GM12864 (cell line): ENCODE measurements at places on chromosomes 3 and 15.

- DNase-seq, result no peak
Observed at GRCh38 chr3:130758624-130759369, 12.2 kb upstream of the PIK3R4 start.

GRCh38 chr3:20669675-20670074, 483.7 kb upstream of the SGO1 start:
- no peak for DNase-seq

GRCh38 chr3:28334552-28334951, 14.0 kb upstream of the ZCWPW2 start:
- no peak for DNase-seq

- DNase-seq, result peak; percentile 61
Observed at GRCh38 chr15:52179278-52180195, 11.7 kb downstream of the GNB5 start.

DNA sequence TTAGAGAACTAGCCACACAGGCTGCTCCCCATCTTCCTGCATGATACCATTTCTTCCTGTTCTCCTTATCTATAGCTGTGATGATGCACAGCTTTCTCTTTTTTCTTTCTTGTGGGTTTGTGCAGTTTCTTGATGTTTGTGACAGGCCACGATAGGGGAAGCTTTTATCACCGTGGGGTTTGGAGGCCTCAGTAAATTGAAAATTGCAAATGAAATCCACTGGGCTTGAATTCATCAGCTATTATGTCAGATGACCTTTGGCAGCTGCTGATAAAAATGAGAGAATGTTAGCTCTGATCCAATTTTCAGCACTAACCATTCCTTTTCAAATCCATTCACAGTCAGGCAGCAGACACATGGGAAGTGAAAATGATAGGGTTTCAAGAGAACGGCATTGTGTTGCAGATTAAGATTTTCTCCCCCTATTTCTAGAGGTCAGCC, 176.9 kb upstream of the SOX2 start:
- DNase-seq, result no peak

GRCh38 chr3:61173676-61174075, 77.6 kb downstream of the FHIT start:
- DNase-seq, result no peak

GRCh38 chr3:149369991-149370866, 7.2 kb downstream of the TM4SF1 start:
- no peak for DNase-seq

GRCh38 chr3:159875116-159875515, 113.5 kb upstream of the IL12A start:
- DNase-seq, result no peak

- DNase-seq, result no peak
Observed at GRCh38 chr3:183252973-183253527, at the start of gene B3GNT5. TSS of gene B3GNT5 (plus strand) at chr3:183253253. CDS start at chr3:183269799, 16,546 bp downstream.

- DNase-seq, result no peak
Observed at GRCh38 chr15:32718821-32719716, 1.3 kb downstream of the GREM1 start.

- no peak for DNase-seq
Observed at GRCh38 chr3:36172699-36173098, 207.6 kb upstream of the STAC start.

GRCh38 chr3:42412526-42413155, 2.2 kb upstream of the LYZL4 start:
- no peak for DNase-seq

DNA sequence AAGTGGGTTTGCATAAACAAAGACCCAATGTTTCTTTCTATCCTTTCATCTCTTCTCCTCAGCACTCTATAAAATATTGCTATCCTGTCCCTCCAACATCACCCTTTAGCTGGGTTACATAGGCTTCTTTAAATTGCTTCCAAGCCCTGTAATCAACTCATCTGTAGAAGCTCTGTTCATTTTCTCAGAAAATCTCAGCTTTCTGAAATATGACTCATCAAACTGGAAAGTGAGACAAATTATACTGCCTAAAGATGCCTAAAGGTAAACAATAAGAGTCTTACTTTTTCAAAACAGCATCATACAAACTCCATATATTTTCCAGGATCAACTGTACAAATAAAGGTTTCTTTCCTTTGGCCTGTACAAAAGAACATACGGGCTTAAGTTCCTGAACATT, 33.8 kb downstream of the EFL1 start:
- no peak for DNase-seq

GRCh38 chr15:36964626-36965025, 135.7 kb downstream of the MEIS2 start:
- DNase-seq, result no peak

GRCh38 chr3:115660646-115661337, 37.5 kb downstream of the GAP43 start:
- no peak for DNase-seq

- no peak for DNase-seq
Observed at GRCh38 chr3:150268426-150269391, 139.4 kb upstream of the TSC22D2 start.

- DNase-seq, result no peak
Observed at GRCh38 chr3:100875239-100875638, 118.0 kb downstream of the ABI3BP start.

DNA sequence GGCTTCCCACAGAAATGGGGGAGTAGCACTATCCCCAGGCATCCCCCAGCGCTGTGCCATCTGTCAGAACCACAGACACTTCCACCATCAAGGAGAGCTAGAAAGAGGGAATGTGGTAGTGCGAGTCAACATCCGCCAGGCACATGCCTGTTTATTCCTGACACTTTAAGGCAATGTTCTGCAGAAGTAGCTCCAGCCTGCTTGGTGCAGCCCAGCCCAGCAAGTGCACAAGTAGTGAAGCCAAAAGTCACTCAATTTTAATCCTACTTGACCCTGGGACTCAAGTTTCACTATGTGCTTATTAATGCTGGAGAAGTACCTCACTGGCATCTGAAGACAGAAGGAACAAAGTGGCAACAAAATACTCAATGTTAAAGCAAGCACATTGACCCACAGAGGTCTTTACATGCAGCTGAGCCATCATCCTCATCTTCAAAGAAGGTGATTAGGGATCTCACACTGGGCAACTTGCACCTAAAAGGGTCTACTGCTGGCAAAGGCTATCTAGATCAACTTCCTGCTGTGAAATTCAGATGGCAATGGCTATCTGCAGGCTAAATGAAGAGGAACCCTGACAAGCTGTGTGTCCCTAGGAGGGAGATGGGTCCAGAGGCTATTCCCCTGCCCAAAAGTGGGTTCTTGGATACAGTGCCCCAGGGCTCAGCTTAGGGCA, 61.4 kb upstream of the CLDN18 start:
- no peak for DNase-seq

DNA sequence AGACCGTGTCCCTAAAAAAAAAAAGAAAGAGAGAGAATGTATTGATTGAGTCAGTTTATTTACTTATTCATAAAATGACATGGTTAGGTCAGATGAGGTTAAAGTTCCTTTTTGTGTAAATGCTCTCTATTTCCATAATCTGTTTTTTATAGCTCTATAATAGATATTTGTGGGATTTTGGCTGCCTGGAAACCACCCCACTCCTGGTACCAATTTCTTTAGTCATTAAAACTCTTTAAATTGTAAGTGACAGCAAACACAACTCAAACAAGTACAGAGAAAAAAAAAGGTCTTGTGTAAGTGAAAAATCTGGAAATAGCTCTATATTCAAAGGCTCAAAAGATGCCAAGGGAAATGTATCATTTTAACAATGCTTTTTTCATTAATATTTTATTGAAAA, 11.0 kb upstream of the PPP4R2 start:
- DNase-seq, result no peak

- DNase-seq, result no peak
Observed at GRCh38 chr3:71930056-71930991, 145.4 kb upstream of the PROK2 start.

GRCh38 chr3:13549623-13550422, 898 bp downstream of the FBLN2 start:
- no peak for DNase-seq

DNA sequence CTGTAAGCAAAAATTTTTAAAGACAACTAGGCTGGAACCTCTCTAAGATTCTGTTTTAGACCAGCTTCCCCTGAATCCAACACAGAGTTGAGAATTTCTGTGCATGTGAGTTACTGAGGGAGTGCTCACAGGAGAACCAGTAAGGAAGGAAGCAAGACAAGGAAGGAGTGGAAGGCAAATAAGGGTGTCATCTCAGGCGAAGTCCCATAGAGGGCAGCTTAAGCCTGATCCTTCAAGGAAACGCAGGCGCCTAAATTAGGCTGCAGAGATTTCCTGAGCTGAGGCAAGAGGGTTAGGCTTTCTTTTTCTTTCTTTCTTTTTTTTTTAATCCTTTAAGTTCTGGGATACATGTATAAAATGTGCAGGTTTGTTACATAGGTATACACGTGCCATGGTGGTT, 36.2 kb upstream of the COL6A6 start:
- no peak for DNase-seq

GRCh38 chr15:49815526-49815925, 194.7 kb downstream of the DTWD1 start:
- DNase-seq, result no peak

GRCh38 chr15:65421360-65422215, 1.2 kb downstream of the IGDCC4 start:
- DNase-seq, result peak; percentile 15

DNA sequence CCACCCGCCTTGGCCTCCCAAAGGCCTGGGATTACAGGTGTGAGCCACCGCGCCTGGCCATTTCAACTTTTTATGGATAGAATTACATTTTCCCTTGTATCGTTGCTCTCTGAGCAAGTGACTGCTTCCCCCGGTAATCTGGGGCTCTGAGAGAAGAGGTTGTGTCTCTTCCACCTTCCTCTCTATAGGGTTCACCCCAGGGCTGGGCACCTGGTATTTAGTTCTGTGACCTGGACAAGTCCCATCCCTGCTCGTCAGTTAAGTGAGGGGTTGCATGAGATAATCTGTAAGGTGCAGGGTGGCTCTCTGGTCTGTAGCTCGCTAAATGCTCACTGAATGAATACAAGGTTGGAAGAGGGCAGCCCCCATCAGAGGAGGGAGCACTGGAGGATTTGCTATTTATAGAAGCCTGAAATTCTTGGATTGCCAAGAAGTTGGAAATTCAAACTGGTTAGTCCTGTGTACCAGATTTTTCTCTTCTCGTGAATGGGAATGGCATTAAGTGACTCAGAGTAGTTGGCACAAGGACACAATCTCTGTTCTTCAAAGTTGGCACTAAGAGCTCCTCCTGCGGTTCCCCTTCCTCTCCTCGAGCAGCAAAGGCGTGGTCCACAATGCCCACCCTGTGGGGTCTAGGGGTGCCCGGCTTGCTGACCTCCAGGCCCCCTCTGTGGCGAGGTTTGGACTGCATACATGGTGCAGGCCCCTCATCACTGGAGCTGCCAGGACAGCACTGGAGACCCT, 68.1 kb upstream of the DLG1 start:
- DNase-seq, result no peak

- no peak for DNase-seq
Observed at GRCh38 chr3:81497572-81498251, 263.7 kb downstream of the GBE1 start.

GRCh38 chr3:55968331-55968730, 481.2 kb upstream of the WNT5A start:
- DNase-seq, result no peak

DNA sequence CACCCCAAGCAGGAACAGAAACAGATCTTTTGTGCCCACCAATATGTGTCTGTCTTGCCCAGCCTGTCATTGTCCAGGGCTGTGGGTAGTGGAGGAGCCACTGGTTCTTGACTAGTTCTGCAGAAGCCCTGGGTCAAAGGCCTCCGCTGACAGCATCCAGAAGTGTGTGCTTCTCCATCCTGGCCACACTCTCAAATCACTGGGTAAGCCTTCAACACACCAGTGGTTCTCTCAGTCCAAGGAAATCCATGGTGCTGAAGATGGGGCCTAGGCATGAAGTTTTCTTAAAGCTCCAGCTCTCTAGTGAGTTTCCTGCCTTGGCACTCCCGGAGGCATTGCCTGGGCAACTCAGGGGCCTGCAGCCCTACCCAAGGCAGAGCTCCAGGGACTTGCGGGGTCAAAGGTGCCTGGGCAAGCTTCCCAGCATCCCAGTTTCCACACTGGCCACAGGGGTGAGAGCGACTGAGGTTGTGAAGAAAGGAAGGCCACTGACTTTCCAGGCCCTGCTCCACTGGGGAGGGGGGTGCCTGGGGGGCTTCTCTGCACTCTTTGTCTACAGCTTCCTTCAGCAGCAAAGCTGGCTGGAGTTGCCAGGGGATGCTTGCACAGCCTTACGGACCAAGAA, 37.9 kb upstream of the RPL32 start:
- no peak for DNase-seq

- no peak for DNase-seq
Observed at GRCh38 chr15:85036716-85037115, 55.1 kb downstream of the PDE8A start.

- DNase-seq, result no peak
Observed at GRCh38 chr3:168362661-168363247, 267.0 kb upstream of the GOLIM4 start.

GRCh38 chr3:134338516-134339261, 35.6 kb downstream of the AMOTL2 start:
- no peak for DNase-seq

GRCh38 chr15:40037721-40038120, 1.3 kb downstream of the SRP14 start:
- DNase-seq, result no peak

DNA sequence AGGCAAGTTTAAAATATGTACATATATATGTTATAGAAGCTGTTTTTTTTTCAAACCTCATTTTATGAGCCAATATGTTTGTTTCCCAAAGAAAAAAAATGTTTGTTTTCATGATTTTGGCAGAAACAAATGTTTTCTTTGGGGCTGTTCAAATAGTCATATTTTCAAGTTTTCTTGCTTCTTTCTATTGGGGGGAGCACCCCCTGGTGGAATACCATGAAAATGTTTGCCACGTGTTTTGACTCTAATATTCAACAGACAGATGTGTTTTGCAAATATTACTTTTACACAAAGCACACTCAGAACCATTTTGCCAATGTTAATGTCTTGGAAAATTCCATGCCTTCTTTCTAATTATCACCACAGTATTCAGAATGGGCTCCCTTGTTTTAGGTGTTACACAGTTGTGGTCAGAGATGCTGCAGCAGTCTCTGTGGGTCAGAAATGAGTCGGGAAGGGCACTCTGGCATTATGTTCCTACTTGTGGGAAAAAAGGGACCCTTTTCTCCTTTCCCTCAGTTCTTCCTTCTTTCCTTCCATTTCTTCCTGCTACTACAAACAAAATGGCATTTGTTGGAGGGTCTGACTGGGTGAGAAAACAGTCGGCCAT, 817.0 kb downstream of the TUSC7 start:
- no peak for DNase-seq

GRCh38 chr3:61571516-61572336, 10.4 kb downstream of the PTPRG start:
- DNase-seq, result no peak

DNA sequence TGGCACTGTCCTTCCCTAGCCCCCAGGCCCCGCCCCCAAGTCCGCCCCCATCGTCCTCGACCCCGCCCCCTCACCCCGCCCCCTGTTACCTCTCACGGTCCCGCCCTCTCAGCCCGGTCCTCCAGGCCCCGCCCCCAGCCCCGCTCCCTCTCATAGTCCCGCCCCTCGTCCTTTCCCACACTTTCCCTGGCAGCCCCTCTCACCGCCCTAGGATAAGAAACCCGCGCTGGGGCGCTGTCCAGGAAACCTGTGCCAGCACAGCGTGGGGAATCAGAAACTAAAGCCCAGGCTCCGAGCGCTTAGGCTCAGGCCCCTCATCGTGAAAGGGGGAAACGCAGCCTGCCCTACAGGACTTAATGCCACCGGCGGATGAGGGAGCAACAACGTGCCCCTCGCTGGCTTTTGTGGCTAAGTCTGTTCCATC, 20.9 kb downstream of the TRPM1 start:
- DNase-seq, result no peak

- DNase-seq, result no peak
Observed at GRCh38 chr15:72700076-72700475, 14.1 kb downstream of the BBS4 start.

GRCh38 chr15:92907229-92907628, 7.1 kb downstream of the CHD2 start:
- DNase-seq, result no peak
